Activated CD4-positive, alpha-beta T cell treated with anti-CD3 and anti-CD28 coated beads for 1 hour (primary cell): ENCODE measurements at places on chromosomes 5 and 9.

DNA sequence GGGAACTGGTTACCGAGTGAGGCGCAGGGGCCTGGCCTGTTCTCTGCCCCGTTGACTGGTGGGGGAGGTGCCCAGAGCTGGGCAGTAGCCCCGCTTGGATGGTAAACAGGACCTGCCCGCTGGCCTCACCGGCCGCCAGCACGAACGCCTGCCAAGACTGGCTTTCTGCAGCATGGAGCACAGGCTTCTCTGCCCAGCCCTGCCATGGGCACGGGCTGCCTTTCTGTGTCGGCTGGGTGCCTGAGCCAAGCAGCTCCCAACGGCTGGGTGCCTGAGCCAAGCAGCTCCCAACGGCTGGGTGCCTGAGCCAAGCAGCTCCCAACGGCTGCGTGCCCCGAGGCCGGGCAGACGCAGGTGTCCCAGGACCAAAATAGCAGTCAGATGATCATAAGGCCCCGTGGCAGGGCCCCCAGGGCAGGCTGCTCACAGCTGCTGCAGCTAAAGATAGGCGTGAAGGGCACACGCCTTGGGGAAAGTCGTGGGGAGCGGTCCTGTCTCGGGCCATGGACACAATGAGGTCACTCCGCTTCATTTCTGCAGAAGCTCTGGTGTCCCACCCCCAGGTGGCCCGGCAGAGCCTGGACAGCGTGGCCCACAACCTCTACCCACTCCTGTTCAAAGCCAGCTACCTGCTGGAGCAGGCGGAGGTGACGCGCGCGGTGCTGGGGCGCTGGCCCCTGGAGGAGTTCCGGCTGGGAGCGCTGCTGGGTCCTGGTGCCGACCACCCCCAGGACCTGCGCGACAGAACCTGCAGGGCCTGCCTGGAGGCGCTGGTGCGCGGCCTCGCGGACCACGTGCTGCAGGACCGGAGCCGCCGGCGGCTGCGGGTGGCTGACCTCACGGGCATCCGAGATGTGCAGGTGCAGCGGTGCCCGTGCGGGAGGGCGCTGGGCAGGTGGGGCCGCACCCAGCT is at the start of gene LRRC14B:
Gene LRRC14B, plus strand, starts transcription at position 460 of the 913 bp plus-strand sequence. Its CDS starts 44 bp downstream, at position 504.
- DNase-seq, result no peak

GRCh38 chr5:15500325-15501001 is 483 bp downstream of the FBXL7 start:
- DNase-seq, result no peak

GRCh38 chr9:133564451-133565116 is 30.1 kb downstream of the ADAMTSL2 start:
- DNase-seq, result no peak

- no peak for DNase-seq
These were observed 195.8 kb downstream of the EFNA5 start for GRCh38 chr5:107474716-107475489.

DNA sequence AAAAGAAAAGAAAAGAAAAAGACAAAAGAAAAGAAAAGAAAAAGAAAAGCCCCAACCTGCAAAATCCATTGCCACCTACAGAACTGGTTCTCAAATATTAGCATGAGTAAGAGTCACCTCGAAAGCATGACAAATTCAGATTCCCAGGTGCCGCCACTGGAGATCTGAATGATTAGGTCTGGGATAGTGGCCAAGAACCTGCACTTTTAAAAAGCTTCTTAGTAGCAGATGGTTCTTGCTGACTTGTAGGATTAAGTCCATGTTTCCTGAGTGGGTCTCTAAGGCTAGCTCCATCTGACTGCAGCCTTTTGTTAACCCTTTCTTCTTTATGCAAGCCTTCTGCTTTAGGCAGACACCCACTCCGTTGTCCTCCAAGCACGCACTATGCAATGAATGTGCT is 178.5 kb upstream of the CDH18 start:
- no peak for DNase-seq

- DNase-seq, result no peak
These were observed 148.4 kb downstream of the TTLL11 start for GRCh38 chr9:121944711-121945191.

DNA sequence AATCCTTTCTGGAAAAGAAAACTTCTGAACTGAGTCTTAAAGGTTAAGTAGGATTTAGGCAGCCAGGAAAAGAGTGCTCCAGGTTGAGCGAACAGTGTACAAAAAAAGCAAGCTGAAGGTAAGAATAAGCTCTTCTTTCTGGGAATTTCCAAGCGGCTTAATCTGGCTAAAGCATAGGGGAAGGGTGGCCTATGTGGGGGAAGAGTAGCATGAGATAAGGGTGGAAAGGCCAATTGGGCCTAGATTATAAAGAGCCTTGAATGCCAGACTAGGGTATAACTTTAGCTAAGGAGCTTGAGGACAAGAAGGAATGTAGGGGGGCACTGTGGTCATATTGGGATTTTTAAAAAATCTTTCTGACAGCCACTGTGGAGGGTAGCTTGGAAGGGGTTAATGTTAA is 37.3 kb upstream of the NR5A1 start:
- DNase-seq, result no peak

DNA sequence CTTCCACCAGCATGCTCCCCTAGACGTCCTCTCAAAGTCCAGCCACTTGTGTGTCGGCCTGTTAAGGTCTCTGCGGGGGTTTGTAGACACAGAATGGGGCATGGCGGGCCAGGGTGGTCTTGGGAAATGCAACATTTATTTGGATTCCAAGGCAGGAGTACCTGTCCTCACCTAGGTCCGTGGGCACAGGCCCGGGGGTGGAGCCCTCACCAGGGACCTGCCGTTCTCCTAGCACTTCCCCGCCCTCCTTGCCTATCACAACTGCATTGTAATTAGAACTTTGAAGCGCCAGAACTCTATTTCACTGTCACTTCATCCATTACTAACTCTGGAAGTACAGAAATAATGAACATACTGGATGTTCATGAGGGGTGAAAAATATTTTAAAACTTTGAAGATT is 268.3 kb upstream of the ACTBL2 start:
- DNase-seq, result no peak

- no peak for DNase-seq
These were observed 114.9 kb downstream of the AUH start for GRCh38 chr9:91246846-91247245.

DNA sequence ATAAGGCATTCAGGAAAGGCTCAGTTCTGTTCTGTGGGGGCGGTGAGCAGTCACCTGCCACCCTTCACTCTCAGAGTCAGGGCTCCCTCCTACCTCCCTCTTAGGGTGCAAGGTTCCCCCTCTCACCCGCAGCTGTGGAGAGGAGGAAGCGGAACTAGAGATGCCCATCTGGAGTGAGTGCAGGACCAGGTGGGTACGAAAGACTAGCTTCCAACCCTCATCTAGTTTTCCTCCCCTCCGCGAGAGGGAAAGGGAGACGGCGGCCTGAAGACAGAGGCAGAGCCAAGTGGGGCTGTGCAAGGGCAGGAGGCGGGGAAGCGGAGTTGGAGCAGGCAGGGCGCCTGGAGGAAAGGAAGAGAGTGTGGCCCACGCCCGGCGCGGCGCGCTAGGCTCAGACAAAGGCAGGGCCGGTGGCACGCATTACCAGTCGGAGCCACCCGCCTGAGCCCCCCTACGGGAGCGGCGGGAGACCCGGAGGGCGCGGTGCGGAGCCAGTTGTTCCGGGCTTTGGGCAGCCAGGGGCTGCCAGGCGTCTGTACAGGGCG is 7.3 kb downstream of the PRR7 start:
- DNase-seq, result no peak

GRCh38 chr5:73435759-73436534 is 12.6 kb downstream of the FOXD1 start:
- DNase-seq, result no peak

GRCh38 chr5:172687940-172688339 is 46.9 kb downstream of the NEURL1B start:
- no peak for DNase-seq

- no peak for DNase-seq
These were observed 77.1 kb downstream of the GOLPH3 start for GRCh38 chr5:32096891-32097595.

DNA sequence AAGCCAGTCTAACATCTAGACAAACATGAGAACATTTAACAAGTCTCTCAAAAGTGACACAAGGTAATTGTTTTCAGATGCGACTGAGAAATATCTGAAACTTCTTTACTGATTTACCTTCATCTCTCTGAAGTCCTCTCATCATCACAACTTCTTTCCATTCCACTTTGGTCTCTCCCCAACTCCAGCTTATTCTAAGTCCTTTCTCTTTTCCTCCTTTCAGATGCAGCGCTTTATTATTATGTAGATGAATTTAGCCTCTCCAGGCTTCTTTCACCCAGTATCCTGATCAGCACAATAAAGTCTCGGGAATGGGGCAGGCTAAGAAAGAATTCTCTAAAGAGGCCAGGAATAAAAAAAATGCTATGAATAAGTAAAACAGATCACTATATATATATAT is 128.0 kb downstream of the KCTD16 start:
- DNase-seq, result no peak

GRCh38 chr9:26131886-26132285 is 453.6 kb upstream of the TUSC1 start:
- no peak for DNase-seq

DNA sequence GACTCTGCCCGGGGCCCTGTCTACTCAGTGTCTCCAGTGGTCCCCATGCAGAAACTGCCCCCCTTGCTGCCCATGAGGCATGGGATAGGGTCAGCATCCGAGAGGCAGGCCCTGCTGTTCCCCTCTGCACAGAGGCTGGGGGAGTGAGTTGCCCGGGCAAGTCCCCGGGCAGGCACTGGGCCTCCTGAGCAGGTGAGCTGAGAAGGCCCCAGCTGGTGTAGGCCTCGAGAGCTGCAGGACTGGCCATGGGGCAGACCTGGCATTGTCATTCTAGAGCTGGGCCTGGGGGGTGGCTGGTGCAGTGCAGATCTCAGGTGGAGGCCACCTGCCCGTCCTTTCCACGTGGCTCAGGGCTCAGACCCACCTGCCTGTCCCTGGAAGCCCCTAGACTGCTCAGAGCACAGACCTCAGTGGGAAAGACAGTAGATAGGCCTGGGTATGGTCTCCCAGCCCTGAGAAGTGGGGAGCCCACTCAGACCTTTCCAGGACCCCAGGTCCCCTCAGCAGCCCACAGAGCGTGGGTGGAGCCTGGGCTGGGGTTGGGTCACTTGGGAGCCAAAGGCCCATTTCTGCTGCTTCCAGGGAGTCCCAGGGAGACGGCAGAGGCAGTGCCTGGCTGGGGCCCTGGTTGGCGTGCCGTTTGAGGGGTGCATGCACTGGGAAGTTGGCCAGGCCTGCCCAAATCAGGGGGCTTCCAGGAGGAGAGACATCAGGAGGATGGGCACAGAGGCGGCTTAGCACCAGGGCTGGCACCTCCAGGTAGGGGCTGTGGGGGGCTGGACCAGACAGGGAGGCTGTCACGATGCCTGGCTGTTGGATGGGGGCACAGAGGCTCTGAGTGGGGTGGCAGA is 4.8 kb upstream of the NOTCH1 start:
- DNase-seq, result no peak

- no peak for DNase-seq
These were observed 28.8 kb upstream of the TRIM32 start for GRCh38 chr9:116658265-116658664.

DNA sequence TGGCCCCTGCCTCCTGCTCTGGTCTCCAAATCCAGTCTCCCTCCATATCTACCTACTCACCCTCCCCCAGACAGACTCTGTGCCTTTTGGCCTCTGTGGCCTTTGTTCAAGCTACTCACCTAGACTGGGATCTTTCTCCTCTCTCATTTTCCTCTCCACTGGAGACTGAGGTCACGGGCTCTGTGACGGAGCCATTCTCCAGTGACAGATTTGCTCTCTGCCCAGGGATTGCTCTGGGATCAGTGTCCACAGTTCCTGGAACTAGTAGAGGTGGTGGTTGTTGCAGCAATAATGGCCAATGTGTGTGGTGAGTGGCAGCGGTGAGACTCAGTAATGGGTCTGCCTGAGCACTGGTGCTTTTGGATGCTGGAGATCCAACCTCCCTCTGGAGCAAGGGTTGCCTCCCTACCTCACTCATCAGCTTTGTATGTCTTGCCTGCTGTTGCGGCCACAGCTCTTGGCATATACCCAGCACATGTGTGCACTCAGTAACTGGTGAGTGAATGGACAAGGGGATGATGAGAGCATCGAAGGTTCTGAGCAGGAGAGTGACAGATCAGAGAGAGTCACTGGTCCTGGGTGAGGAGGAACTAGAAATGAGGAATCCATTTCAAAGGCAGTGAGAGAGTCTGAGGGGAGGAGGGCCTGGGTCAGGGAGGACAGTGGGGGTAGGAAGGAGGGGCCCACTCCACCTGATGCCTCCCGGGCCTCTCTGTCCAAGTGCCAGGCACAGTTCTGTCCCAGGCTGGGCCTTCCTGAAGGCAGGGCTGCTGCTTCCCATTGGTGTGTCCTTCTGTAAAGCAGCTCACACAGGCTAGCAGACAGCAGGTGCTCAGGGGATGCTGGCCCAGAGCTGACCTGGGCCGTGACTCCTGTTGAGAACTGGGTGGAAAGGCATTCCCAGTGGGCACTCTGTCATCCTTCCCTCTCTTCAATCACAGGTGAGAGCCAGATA is 96.5 kb upstream of the PITX1 start:
- no peak for DNase-seq

DNA sequence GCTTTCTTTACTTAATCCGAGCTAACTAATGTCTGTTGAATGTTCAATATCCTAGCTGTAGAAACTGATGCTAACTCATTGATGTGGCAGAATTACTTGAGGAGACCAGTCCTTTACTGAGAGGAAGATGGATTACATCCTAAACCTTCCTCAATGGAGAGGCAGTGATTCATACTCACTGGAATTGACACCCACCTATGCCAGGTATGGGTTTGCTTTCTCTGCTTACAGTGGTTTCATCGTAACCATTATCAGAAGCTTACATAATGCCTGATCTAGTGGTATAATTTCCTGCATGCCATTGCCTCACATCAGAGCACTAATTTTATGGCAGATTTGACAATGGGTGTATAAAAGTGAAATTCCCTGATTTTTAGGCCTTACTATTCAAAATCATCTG is 384.7 kb downstream of the ANXA1 start:
- DNase-seq, result no peak

GRCh38 chr5:9182899-9183695 is 362.8 kb downstream of the SEMA5A start:
- no peak for DNase-seq

DNA sequence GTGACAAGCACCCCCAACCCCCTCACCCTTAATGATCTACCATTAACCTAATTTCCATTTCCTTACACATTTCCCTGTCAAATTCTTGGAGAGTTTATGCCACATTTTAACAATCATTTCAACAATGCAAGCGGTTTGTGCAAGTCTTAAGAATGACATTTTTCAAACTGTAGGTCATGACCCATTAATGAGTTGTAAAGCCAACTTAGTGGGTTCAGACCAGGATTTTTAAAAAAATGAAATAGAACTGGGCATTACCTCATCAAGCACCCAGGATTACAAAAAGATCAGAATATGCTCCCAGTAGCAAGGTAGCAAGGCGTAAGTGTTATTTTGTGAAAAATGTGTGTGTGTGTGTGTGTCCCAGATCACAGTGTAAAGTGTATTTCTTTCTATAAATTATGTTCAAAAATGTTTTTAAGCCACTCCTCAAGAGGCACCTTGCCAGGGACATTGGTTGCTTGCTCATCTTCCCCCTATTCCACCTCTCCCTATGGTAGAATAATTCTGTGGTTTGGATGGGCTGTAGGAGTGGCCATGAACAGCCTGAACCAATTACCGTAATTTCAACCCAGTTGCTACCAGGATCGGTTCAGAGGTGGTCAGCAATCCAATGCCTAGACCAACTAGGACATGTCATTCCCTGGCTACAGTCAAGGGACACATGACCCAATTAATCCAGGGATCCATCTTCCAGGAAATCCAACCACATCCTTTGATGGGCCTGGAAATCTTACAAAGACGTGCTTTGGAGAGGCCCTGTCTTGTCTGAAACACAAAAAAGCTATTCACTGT is 14.4 kb upstream of the TGFBR1 start:
- DNase-seq, result no peak

GRCh38 chr5:158056130-158056825 is 197.3 kb upstream of the CLINT1 start:
- no peak for DNase-seq
